SW 1271 (cell line): ENCODE measurements at places on chromosomes 5 and 9.

DNA sequence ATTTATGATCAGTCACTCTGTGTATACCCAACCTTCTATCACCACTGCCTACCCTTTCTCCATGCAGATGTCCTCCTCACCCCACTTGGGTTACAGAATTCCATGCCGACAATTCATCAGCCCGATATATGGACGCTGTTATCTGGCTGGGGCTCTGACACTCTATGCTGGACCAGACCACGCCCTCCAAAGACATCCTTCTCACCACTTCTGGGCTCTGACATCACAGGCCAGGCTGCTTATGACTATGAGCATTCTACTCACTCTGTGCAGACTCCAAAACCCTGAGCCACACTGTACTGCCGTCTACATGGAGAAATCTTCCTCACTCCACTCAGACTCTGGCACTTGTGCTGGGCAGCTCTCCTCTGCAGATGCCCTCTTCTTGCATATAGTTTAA, 7.6 kb upstream of the AK3 start:
- no peak for DNase-seq

- peak; percentile 51 for DNase-seq
Observed at GRCh38 chr5:142296914-142297417, 27.9 kb downstream of the SPRY4 start.

DNA sequence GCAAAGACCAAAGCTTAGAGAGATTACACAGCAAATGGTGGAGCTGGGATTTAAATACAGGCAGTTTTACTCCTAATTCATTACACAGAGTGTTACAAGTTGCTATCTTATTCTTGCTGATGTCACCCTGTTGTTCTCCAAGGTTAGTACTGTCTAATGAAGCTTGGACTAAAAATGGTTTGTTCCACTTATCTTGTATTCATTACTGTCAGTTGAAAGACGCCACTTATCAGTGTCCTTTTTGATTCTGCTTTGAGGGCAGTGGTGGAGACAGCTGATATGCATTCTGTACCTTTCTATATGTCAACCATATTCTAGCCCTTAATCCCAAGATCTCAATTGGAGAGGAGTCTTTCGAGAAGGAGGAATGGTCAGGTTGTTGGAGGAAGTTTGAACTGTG, 14.0 kb upstream of the DENND4C start:
- DNase-seq: no peak

GRCh38 chr5:109823597-109823996, 133.9 kb downstream of the MAN2A1 start:
- no peak for DNase-seq

- DNase-seq: no peak
Observed at GRCh38 chr9:29285818-29286217, 1712.5 kb upstream of the C9orf72 start.
